ENCODE measurements at places on chromosomes 12 and 14.

DNA sequence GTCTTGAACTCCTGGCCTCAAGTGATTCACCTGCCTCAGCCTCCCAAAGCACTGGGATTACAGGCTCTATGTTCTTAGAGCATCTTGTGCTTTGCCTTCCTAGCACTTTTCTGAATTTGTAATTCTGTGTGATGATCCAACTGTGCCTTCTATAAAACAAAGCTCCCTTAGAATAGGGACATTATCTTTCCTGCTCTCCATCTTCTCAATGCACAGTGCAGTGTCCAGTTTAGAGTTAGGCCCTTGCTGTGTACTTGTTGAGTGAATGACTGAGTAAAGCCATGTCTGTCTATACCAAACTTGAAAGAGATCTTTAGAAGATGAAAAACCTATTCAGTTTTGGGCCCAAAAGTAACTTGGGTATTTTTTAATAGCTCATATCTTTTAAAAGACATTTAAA, 5.2 kb downstream of the WDR20 start:
- no peak for DNase-seq

DNA sequence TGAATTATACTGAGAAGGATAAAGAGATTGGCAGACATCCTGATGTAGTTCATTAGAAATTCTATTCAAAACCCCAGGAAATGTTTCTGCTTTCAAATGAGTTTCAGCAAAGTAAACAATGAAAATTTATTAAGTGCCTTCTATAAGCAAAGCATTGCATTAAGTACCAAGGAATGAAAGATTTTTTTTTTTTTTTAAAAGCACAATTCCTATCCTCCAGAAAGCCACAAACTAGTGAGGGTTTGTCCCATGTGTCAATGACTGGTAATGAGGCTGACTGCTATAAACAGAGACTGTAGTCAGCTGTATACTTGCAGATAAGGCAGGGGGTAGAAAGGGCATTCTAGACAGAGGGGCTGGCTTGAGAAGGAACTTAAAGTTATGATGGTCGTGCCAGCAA, 6.7 kb downstream of the ANO4 start:
- DNase-seq = no peak

DNA sequence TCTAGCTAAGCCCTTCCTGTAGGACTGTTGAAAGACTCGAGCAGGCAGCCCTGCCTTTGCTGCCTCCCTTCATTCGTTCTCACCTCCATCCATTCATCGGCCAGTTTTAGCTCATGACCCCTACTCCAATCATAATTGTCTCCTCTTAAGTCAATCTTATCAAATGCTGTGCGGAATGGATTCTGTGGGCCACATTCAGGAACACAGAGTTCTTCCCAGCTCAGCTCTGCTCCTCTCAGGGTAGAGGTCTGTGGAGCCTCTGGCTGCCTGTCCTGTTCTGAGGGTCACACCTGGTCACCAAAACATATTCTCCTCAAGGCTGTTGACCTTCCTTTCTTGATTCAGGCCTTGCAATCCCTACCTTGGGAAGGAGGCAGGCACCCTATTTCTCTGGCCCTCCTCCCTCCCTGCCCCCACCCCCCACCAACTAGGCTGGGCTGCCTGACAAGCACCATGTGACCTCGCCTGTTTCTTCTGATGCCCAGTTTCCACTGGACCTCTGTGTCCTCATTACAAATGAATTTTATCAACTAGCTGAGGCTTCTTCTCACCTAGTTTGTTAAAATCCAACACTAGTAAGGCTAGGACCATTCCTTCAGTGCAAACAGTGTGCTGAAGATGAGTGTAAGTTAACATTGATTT, 3.5 kb downstream of the SMCO2 start:
- DNase-seq = no peak

- peak; percentile 62 for DNase-seq
These were observed 471.0 kb upstream of the MGAT4C start for GRCh38 chr12:86727160-86727559.

GRCh38 chr12:89475203-89475990, 49.2 kb downstream of the GALNT4 start:
- DNase-seq = no peak

DNA sequence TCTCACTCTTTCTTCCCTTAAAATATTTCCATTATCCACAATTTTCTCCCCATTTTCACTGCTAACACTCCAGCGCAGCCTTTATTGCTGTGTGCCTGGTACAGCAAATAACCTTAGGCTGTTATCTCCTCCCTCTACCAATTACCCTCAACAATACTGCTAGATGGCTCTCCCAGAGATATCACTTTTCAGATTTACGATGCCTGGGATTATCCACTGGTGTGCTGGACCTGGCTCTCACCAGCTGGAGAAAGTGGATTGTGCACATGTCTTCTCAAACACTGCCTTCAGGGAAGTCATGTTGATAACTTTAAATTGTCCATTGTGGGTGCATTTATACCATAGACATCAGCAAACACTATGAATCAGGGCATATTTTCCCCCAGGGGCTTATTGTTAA, 101.9 kb upstream of the ADAMTS20 start:
- DNase-seq = no peak

GRCh38 chr12:6829536-6830220, 1.5 kb downstream of the P3H3 start:
- DNase-seq = no peak

DNA sequence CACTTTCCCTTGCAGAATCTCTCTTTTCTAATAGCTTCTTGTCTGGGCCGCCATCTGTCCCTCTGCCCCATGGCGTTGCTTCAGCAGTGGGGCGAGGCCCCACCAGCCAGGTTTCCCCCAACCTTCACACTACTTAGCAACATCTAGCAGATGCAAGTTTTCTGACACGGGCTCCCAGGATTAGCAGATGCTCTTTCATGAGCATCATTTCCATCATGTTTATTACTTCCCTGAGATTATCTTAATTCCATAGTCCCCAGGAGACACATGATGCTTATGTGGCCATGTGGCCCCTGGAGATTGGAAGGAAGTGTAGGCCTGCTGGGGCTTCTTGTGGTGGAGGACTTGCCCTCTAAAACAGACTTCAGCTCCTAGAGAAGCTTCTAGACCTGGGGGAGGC, 102.0 kb upstream of the MYL2 start:
- DNase-seq = no peak

- DNase-seq = peak; percentile 12
These were observed 10.2 kb upstream of the YARS2 start for GRCh38 chr12:32765906-32766305.

DNA sequence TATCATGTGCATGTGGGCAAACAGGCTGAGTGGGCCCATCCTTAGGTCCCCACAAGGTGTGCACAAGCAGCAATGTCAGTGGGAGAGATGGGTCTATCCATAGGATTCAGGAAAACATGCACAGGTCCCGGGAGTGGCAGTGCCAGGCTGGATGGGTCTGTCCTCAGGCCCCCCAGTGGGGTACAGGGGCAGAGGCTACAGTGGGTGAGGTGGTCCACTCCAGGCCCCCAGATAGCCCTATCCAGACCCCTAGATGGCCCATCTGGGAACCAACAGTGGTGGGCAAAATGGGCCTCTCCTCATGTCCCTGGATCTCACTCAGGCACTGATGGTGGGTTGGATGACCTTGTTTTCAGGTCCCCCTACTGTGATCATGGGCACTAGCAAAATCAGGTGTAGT, 277.8 kb upstream of the SYT1 start:
- DNase-seq = no peak

GRCh38 chr12:45994736-45995135, 4.4 kb upstream of the SCAF11 start:
- DNase-seq = no peak

DNA sequence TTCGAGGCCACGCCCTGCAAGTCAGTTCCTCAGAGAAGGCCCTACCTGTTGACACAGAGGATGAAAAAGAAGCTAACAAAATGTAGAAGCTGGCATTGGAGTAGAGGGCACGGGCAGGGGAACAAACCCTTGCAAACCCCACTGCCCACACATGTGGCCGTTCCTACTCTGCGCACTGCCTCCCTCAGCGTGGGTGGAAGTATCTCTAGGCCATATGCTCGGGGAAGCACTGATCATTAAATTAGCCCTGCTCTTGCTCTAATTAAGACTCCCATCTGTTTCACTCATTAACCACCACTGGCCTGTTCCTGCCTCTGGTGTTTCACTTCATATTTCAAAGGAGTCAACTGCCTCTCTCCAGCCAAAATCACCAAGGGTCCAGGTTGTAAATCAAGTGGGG, 201.2 kb upstream of the SFSWAP start:
- no peak for DNase-seq

DNA sequence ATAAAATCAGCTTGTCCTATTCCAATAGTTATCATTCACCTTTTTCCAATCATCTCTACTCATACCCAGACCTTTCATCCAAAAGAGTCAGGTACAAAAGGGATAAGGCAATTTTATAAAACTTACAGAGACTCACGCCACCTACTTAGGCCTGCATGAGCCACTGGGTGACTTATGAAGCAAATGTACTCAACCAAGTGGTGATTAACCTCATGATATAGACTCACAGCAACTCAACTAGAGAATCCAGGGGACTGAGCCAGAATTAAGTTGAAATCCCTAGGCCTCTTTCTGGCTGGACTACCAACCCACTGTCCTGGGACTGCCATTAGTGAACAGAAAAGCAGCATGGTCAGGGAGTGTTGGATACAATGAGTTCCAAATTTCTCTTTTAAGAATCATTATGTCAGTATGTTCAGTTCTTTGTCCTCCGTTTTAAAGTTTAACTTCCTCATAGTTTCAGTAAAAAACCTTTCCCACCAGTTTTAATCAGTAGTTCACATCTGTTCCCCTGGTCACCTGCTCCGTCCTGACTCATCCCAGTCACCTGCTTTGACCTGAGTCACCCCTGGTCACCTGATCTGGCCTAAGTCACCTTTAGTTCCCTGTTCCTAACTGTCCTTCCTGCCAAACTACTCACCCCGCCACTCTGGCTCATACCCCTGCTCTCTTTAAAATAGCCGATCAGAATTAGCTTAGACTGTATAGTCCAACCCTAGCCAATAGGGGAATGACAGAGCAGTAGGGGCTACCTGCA, 36.8 kb downstream of the SPTSSA start:
- no peak for DNase-seq

DNA sequence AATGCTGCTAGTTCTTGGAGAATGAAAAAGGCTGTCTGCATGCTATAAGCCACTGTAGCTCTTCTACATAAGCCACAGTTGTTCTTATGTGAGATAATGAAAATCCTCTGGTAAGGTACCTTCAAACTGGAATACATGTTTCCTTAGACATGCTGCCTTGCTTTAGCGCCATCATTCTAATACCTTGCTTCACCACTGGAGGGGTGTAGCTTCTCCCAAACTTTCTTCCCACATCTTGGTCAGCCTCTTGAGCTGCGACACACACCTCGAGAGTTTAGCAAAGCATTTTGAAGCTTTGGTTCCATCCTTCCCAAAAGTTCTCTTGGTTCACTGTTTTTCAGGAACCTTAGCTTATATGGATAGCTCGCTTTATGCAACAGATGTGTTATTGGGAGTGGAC, 69.5 kb downstream of the NKX2-1 start:
- DNase-seq = no peak

- peak; percentile 38 for DNase-seq
These were observed 43.1 kb downstream of the SOX5 start for GRCh38 chr12:23906329-23906728.

- DNase-seq = no peak
These were observed 32.0 kb downstream of the PRKD1 start for GRCh38 chr14:29895591-29896083.

DNA sequence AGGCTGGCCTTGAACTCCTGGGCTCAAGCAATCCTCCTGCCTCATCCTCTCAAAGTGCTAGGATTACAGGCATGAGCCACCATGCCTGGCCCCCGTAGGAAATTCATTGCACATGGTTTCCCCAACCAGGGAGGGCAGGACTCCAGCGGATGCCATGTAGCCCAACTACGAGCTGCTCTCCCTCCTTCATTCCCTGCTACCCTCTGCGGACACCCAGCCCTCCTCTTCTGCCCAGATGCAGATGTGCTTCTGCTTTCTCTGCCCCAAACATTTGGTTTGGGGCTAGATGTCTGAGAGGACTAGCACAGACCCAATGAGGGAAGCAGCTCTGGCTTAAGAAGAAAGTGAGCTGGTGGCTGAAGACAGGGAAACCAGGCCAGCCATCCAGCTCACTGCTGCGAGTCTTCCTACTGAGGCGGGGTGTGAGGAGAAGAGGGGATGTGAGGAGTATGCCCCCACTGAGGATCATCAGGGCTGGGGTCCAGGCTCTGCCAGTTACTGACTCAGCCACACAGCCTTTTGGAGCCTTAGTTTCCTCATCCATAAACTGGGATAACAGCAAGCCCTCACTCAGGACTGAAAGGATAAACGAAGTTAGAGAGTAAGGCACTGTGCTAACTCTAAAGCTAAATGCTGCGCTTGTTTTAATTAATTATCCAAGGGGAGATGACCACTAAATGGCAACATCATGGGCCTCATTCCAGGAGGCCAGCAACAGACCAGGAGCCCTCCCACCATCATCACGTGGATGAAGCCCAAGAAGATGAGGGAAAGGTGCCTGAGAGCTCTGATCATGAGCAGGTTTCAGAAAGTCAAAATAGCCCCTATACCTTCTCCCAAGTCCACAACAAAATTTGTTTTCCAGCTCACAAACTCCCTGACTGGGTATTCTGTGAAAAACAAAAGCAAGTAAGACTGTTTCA, 10.9 kb downstream of the CTDSP2 start:
- DNase-seq = no peak

DNA sequence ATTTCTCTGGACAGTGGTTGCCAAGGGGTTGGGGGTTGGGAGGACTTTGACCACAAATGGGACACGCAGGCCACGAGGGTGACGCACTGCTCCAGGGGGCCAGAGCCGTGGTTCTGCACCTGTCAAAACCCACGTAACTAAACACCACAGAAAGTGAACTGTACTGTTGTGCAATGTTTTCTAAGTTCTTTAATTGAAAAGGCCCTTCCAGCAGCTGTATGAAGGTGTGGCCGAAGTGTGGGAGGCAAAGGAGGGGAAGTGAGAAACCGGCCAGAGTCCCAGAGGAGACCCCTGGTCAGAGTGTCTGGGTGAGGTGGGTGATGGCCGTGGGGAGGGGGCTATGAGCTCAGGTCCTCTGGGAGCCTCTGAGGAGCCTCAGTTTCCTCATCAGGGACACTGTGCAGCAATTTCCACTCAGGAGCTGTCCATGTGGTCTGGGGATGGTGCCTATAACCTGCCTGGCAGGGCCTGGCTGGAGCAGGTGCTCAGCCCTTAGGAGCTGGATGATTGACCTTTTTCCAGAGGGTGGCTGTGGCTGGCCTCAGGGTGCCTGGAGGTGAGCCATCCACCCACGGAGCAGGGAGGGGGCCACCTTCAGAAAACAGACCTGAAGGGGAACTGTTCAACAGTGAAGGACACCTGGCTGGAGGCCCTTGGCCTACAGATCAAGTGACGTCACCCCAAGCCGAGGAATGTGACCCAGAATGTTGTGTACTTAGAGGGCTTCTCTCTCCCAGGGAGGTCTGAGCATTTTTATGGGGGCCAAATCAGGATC, 9.8 kb upstream of the BDKRB2 start:
- no peak for DNase-seq

- DNase-seq = peak; percentile 93
These were observed at the start of gene ACIN1 for GRCh38 chr14:23094666-23095195. Gene ACIN1 (minus strand): TSS chr14:23095136. CDS start chr14:23095112, 24 bp downstream.

DNA sequence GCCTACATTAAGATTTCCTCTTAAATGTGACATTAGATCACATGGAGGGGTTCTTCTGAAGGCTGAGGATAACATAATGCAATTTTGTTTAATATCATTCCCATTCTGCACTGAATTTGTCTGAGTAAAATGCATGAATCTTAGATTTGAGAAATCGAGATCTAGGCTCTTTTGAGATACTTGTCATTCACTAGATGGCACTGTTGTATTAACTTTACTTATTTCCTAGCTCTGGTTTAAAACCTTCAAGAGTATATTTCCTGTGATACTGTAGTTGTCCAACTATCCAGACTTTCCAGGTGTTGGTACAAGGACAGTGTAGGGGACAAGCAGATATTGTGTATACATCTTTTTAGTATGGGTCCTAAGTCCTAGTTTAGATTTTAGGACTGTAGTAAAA, 91.7 kb upstream of the SEL1L start:
- peak; percentile 4 for DNase-seq

GRCh38 chr14:80768646-80769045, 172.9 kb downstream of the CEP128 start:
- no peak for DNase-seq
